ENCODE measurements at places on chromosomes 11 and 22.

- DNase-seq, result no peak
Observed at GRCh38 chr22:45318558-45319323, 9.0 kb downstream of the FAM118A start.

GRCh38 chr11:123406441-123407129, 23.5 kb upstream of the GRAMD1B start:
- no peak for DNase-seq

DNA sequence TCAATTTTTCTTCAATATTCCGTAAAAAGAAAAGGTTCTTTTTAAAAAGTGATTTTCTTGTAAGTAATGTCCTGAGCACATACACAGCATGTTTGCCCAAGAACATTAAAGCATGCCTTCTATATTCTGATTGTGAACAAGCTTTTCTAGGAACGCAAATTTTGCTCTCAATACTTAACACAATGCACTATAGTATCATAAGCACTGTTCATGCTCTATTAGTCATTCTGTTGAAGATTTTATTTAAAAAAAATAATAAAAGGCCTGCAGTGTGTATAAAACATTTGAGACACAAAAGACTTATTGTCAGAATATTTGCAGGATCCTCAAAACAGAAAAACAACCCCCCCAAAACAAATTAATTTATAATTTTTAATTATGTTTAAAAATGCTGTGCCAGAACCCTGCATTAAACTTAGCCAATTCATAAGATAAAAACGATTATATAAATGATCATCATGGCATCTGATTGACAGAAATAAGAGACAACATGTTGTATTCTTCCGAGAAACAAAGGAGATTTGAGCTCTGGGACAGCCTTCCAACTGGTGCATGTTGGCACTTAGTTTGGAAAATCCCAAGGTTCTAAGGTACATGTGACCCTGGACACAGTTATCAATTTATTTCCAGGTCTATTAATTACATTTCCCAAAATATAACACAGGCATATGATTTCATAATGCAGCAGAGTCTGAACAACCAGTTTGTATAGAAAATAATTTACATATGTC, 13.1 kb downstream of the MTMR2 start:
- no peak for DNase-seq

DNA sequence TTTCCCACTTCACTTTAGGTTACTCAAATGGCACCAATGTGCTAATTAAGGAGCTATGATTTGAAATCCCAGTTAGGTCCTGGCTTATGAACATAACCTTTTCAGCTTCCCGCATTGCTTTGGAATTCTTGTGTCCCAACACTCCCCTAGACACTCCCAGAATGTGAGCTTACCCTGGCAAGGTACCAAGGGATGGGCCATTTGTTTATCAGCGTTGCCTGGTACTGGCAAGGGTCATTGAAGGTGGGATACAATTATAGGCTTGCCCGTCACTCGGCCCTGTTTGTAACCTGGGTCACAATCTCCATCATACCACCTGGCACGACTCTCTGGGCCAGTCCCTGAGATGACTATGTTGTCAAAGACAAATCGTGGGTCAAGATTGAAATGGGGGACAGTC, 5.4 kb downstream of the CSRP3 start:
- no peak for DNase-seq

DNA sequence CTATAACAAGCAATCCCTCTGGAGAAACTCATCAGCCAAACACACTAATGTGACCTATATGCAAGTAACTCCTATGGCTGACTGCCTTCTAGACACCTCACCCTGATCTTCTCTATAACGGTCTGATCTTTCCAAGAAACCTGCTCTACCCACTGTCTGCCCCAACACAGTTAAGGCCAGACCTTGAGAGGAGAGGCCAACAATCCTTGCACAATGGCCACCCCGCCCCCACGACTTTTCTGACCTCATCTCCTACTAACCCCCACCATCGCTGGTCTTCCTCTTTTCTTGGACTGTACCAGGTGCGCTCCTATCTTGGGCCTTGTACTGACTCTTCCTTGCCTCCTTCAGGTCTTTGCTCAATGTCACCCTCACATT, 12.5 kb downstream of the HIRA start:
- DNase-seq, result no peak

GRCh38 chr11:120651836-120652235, 140.3 kb downstream of the GRIK4 start:
- DNase-seq, result no peak

DNA sequence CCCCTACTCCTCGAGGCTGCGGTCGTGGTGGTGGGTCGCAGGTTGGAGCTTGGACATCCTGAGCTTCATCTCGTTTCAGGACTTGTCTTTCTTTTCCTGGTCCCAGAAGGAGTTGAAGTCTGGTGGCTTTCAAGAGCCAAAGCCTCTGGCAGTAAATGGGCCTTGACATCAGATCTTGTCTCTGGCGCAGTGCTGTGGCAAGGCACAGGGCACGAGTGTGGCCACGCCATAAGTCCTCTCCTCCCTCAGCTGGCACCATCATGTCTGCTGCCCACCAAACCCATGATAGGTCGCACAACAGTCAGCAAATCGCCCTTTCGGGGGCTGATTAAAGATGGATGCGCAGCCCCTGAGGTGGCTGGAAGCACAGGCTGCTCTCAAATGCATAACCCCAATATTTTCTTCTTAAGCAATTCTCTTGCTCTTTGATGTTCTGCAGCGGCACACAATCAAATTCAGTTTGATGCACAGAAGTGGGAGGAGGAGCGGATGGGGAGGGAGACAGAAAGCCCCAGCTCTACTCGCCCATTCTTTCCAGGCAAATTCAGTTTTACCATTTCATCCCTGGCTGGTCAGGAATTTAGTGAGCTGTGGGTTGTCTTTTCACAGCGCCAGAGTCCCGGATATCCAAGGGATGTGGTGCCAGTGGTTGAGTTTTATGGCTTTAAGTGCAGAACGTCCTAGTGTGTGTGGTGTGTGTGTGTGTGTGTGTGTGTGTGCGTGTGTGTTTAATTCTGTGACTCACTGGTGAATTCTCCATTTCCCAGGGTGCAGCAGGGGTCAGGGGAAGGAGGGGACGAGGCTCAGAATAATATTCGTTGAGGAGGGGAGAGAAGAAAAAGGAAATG, 162.0 kb downstream of the DSCAML1 start:
- DNase-seq, result peak; percentile 83

DNA sequence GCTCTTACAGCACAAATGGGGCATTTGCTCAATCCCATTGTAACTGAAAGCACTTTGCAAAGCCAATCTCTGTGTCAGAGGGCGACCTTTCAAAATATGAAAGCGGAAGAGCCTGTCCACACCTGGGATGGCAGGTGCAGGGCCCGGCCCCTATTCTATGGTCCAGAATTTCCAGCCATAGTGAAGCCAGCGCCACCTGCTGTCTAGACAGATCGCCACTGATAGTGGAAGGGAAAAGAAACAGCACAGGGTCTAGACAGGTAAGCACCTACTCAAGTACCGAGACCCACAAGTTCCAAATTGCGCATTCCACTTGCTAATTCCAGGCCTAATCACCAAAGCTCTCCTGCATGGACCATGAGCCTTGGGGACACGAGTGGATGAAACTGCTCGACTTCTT, 141.4 kb downstream of the NTM start:
- peak; percentile 82 for DNase-seq

Measured in NCI-H526 treated with DMSO at 0.1 percent for 48 hours (cell line).